ENCODE measurements at places on chromosomes 7 and 10.

DNA sequence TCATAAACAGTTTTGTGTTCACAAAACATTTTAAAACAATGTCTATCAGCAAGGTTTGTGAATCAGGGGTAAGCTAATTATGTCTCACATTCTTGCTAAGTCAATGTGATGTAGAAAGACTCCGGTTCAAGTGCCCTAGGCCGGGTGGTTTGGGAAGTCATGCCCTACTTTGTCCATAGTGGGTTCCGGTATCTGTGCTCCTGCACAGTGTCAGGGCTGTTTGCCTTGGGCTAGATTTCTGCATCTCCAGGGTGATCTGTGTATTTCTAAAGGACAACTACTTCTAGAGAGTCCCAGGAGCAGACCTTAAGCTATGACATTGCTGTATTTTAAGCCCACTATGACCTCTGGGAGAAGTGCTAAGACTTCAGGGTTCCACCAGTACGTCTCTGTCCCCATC is 504.1 kb downstream of the PLXNA4 start:
- no peak for DNase-seq

DNA sequence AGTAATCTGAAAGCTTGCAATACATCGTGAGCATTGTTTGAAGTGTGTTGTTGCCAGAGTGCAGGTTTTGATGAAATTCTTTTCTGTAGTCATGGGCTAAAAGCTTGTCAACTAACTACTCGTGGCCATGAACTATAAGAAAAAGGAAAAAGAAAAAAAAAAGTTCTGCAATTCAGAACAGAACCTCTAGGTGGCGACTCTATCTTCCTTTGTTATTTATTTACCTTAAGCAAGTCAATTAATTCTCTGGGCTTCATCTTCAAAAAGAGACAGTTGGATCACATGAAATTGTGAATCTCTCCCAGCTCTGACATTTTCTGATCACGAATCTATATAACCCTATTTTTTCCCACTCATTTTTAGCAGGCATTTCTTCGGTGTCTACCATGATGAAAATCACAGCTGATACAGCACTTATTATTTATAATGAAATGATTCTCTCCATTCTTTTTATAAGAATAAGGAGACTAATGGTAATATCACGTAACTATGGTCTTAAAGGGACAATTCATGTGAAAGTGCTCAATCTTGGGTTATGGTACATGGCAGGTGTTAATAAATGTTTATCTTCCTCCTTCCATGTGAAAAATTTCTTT is 18.8 kb downstream of the TMEM196 start:
- peak; percentile 67 for DNase-seq

DNA sequence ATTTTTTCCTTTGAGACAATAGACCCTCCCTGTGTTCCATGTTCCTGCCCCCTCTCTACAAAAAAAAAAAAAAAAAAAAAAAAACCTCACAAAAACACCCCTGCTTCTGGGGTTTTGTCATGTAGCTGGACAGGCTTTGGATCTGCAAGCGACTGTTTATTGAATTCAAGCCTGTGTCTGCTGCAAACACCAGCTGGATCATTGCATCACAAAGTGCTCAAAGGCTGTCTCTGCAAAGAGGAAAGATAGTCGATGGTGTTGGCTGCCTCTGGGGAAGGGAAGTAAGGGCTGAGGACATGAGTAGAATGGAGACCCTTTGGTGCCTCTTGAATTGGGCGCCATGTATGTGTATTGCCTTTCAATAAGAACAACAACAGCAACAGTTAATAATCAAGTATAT is 471.2 kb downstream of the PLXNA4 start:
- no peak for DNase-seq

DNA sequence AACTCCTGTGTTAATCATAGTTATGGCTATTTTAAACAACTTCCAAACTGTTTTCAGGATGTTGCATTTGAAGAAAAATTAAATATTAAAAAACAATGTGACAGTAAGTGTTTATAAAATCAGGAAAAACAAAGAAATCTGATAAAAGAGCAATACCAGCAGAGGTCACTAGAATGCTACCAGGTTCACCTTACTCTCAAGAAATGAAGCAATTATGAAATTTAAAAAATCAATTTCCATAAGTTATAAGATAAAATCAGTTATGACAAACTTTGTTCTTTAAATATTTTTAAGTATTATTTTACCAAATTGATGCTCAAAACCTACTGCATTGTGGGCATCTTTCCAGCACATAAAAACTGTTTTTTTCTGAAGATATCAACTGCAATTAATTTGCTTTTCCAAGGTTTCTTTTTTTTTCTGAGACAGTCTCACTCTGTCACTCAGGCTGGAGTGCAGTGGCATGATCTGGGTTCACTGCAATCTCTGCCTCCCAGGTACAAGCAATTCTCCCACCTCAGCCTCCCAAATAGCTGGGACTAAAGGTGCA is 50.7 kb upstream of the RHEB start:
- DNase-seq, result peak; percentile 34

- DNase-seq, result peak; percentile 90
Measured at GRCh38 chr7:127819975-127820731, 168.2 kb downstream of the SND1 start.

GRCh38 chr10:96374639-96374984 is 15.8 kb upstream of the OPALIN start:
- no peak for DNase-seq

DNA sequence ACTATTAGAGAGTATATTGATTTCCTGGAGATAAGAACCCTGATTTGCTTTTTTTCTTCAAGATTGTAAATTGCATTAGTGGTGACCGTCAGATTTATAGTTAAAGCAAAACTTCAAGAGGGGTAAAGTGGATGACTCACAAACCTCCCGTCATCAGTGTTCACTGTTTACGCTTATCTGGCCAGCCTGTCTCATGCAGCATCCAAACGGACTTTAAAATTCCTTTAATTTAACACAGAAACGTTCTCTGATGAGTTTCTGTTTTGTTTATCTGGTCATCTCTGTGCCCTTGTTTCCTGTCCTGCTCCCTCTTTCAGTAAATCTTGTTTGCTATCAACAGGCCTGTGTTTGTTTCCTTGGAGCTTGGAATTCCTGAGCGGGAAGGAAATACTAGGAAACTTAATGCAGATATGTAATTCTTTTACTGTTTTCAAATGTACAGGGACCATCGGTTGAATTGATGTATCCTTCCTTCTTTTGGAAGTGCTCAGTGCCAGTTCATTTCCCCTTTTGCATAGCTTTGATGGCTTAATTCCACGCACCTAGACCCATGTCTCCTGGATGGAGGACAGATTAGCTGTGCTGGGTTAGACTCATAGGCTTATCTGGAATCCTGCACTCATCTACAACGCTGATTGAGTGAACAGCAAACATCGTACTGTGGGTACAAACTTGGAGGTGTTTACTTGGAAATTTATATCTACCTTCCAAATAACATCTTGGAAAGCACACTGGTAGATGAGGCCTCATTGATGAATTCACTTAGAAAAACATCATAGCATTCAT is 21.3 kb downstream of the PTPRE start:
- DNase-seq, result peak; percentile 34

- no peak for DNase-seq
Measured at GRCh38 chr7:116897661-116898060, 35.3 kb downstream of the CAPZA2 start.

- no peak for DNase-seq
Measured at GRCh38 chr10:101292194-101293006, 61.6 kb upstream of the BTRC start.

- DNase-seq, result no peak
Measured at GRCh38 chr7:139557857-139558581, 34.5 kb downstream of the CLEC2L start.

DNA sequence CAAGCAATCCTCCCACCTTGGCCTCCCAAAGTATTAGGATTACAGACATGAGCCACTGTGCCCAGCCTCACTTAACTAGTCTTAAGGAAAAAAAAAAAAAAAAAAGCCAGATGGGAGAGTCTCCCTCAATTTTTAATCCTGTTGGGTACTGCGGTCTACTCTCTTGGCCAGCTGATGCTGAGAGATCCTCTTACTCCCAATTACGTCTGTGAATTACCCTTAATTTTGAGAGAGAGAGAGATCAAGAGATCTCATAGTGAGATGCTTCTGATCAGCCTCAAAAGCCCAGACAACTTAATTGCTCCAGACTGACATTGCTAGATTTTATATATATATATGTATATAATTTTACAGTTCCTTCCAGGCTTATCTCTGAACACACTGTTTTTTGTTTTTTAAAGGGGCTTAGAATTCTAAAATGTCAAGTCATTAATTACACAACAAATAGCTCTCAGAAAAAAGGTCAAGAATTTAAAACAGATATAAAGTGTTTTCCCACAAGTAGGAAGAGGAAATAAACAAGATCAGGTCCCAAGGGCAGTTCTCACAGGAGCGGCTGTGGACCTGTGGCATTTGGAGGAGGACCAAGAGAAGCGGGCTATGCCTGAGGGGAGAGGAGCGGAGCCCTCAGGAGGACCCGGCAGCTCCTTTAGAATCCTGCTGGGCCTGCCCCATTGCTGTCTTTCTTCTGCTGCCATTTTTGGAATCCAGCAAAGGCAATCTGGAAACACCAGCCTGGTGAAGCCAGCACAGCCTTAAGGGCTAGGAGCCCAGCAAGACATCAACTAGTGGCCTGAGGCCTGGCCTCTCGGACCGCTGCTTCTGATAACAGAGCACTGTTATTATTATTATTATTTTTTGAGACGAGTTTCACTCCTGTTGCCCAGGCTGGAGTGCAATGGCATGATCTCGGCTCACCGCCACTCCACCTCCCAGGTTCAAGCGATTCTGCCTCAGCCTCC is 30.1 kb downstream of the DENND2A start:
- DNase-seq, result peak; percentile 52

- DNase-seq, result no peak
Measured at GRCh38 chr7:109126404-109127050, 556.9 kb downstream of the DNAJB9 start.

- no peak for DNase-seq
Measured at GRCh38 chr7:94001396-94001795, 2.8 kb downstream of the BET1 start.

DNA sequence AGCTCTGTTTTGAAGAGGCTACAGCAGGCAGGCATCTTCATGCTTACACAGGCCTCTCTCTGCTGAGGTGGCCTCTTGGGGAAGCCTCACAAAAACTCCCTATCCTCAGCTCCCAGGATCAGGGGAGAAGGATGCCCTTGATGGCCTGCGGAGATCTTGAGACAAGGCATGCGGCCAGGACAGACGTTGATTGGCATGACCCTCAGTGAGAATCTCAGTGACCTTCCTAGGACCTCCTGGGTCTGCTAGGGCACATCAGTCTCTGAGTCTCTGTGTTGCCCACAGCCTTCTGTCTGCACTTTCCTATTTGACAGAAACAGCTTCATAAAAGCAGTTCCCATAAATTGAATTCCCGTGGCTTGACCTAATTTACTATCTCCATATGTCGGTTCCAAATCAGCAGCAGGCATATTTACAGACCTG is 1005.8 kb upstream of the C7orf33 start:
- DNase-seq, result no peak

- DNase-seq, result no peak
Measured at GRCh38 chr7:39086638-39087360, 109.1 kb downstream of the POU6F2 start.

- DNase-seq, result no peak
Measured at GRCh38 chr10:137031-137430, 1.8 kb downstream of the ZMYND11 start.

DNA sequence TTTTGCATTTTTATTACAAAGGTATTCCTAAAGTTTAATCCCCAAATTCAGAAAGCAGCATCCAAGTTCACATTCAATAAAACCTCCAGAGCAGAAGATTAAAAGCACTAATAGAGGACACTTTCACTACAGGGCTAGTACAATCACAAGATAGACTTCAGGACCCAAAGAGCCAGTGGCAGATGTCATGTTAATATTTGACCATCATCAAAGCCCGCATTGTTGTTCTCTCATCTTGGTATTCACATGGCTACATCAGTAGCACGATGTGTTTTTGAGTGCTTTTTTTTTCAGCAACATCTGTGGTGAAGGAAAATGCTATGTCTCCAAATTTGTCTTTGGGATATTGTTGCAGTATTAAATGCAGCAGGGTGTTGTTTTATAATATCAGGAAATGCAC is 134.3 kb downstream of the ARL4A start:
- no peak for DNase-seq

GRCh38 chr10:19658131-19658530 is 158.1 kb upstream of the PLXDC2 start:
- DNase-seq, result no peak

DNA sequence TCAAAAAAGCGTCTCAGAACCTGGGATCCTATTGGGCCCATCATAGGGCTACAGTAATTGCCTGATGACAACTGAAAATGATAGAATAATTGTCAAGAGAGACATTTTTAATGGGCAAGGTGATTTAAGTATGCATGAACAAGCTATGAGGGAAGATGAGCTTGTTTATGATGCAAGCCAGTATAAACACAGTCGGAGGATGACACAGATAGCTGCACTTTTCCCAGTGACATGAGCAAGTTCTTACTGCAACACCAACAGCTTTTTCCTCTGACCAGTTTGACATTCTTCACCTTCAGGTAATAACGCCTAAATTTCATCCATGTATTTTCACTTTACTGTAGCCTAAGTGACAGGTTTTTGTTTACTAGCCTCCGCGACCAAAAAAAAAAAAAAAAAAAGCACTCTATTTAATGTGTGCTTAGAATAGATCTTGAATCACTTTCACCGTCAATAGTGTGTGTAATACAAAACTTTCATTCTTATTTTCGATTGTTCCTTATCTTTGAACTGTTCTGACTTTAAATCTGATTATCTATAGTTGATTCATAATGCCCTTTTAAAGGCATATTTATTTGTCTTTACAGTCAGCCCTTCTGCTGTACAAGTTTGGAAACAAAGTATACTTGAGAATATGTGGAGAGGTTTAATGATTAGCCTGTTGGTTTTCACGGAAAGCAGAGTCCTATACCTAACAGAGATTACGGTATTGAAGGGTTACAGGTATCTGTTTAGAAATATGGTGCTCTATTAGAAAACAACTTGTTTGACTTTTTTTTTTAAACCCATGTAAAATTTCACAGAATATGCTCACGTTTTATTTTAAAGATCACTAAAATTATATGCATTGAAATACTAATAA is 1.7 kb downstream of the FOXP2 start:
- DNase-seq, result no peak

DNA sequence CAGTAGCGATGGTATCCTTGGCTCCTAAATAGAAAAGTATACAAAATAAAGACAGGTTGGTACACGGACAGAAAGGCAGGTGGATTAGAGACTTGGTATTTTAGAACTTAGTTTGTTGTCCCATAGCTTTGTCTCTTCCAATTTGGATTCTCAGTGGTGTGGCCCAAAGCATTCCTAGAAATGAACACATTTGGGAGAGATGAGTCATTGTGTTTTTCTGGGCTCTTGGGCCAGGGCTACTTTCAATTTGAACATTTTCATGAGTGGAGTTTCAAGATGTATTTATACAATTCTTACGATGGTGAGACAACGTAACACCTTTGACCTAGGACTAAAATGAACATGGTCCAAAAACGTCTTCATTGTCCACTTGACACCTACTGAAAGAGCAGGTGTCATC is 225.1 kb upstream of the YAE1 start:
- no peak for DNase-seq

DNA sequence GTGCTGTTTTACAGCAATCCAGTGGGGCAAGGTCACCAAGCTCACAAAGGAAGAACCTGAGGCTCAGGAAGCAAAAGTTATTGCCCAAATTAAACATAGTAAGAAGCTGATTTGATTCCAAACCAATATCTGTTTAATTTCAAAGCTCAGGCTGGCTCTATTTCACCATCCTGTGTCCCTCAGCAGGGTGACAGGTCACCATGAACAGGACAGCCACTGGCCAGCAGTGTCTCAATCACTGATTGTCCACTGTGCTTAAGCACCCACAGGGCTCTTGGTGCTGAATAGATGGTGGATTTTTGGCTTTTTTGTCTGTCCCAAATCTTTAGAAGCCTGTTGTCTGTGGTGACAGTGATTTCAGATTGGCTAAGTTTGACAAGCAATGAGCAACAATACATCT is 146.4 kb upstream of the ZNF32 start:
- DNase-seq, result no peak

Data from renal cortical epithelial cell (primary cell).